ENCODE measurements at places on chromosomes 6 and 20.

DNA sequence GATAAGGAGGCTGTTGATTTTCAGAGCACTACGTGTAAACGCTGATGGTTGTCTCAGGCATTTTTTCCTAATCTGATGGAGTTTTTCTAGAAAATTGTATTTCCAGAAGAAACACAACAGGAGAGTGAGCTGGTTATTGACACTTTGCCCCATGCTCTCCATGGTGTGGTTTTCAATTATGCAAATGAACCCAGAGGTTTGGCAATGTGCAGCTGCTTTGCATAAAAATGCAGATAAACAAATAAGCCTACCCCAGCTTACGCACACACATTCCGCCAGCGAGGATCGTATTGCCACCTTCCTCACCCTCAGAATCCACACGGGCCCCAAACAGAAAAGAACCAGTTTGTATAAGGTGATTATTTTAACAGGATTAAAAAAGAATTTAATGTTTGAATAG, 45.1 kb upstream of the FRMD1 start:
- no peak for ATAC-seq

DNA sequence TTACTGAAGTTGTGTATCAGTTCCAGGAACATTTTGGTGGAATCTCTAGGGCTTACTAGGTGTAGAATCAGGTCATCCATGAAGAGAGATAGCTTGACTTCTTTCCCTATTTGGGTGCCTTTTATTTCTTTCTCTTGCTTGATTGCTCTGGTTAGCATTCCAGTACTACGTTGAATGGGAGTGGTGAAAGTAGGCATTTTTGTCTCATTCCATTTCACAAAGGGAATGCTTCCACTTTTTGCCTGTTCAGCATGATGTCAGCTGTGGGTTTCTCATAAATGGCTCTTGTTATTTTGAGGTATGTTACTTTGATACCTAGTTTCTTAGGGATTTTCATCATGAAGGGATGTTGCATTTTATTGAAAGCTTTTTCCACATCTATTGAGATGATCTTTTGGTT, 195.3 kb downstream of the MOXD1 start:
- no peak for ATAC-seq

GRCh38 chr20:62230696-62231095, 7.6 kb upstream of the OSBPL2 start:
- no peak for ATAC-seq

- ATAC-seq, result no peak
Measured at GRCh38 chr6:19723545-19723944, 113.6 kb upstream of the ID4 start.

GRCh38 chr20:51284871-51285270, 257.6 kb downstream of the NFATC2 start:
- no peak for ATAC-seq

DNA sequence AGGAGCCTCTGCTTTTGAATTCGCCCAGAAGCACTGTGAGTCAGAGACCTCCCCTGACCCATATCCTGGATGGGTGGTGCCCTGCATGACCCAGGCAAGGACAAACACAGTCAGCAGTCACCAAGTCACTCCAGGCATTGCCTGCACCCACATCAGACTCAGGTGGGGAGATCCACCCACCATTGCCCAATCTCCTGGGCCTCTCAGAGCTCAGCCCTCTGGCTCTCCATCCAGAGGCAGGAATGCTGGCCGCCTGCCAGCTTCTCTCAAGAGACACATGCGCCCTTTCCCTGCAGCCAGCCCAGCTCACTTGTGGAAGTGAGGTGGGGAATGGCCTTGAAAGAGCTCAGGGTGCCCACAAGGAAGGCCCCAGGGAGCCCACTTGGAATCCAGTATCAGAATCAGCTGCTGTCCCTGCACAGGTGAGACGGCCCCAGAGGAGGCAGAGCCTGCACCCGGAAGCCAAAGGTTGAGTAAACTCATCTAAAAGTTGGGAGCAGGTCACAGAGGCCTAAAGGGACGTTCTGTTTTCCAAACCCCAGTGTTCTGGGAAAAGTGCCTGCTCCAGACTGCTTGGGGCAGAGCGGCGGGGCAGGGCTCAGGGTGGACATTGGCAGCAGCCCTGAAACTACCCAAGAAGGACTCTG, 129.8 kb downstream of the PREX1 start:
- peak; percentile 85 for ATAC-seq

DNA sequence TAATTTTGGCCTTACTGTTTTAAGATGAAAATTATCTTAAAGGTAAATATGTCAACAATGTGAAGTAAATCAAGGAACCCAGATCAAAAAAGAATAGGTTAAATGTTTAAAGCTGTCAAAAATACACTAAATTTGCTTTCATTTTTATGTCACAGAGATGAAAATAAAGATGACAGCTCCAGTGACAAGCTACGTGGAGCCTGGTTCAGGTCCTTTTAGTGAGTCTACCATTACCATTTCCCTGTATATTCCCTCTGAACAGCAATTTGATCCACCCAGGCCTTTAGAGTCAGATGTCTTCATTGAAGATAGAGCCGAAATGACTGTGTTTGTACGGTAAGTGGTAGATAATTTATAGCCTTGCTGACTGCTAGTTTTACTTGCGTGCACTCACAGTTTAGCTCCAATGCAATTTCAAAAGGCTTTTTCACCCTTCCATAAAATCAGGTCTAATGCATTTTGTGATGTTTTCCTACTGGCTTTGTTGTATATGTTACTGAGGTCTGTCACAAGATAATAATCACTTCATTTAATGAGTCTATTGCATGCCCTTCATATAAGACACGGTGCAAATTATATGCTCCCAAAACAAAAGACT, 1.9 kb downstream of the HEBP2 start:
- no peak for ATAC-seq

- no peak for ATAC-seq
Measured at GRCh38 chr20:42191140-42191860, 573.1 kb upstream of the CHD6 start.

DNA sequence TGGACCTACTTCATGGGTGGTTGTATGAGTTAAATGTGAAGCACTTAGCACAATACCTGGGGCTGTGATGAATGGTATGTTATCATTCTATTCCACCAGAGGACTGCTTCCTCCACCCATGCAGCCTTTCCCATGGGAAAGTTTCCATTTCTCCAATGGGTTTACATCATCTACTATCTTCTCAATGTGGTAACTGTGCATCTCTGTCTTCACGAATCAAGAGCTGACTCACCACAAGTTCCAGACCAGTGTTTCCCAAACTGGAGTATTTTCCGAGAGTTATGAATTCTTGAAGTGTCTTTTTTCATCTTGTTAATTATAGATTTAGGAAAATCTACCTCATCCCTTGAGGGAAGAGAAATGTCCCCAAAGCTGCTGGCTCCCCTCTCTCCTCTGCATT, 182.8 kb downstream of the UNC5CL start:
- ATAC-seq, result no peak

DNA sequence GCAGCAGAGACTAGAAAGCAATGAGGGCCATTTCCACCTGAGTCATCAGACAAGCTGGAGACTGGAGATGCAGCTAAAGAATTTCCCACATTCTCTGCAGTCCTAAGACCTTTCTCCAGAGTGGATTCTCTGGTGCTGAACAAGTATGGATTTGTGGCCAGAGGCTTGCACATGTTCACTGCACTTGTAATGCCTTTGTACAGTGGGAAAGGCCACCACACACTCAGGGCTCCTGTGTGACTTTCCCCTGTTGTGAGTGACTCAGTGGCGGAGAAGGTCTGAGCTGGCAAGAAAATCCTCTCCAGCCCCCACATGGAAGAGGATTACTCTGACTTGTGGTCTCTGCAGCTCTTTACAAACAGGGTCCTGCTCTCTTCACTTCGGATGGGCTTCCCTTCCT, 192.3 kb downstream of the C6orf118 start:
- ATAC-seq, result no peak

GRCh38 chr20:48406912-48407340, 420.9 kb downstream of the PREX1 start:
- ATAC-seq, result no peak

GRCh38 chr20:44691424-44692423, 23.4 kb upstream of the CCN5 start:
- ATAC-seq, result no peak

DNA sequence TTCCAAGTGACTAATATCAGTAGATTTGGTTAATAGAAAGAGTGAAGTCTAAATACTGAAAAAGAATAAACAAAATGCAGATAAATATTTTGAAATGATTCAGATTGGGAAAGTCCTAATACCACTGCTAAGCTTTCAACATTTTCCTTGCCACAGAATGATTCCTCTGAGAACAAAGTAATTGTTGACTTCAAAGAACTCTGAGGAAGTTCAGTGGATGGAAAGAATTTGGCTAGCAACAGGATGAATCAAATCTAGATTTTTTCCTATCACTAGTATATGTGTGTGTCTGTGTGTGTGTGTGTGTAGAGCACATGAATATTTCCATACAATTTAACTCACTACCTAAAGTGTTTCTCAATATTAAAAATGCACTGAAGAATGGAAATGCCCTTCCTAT, 107.9 kb upstream of the PREP start:
- peak; percentile 26 for ATAC-seq

GRCh38 chr6:112179631-112180030, 74.7 kb downstream of the LAMA4 start:
- ATAC-seq, result no peak

- ATAC-seq, result no peak
Measured at GRCh38 chr6:36063318-36064060, 35.9 kb downstream of the MAPK14 start.

GRCh38 chr6:133093956-133094355, 147.2 kb upstream of the EYA4 start:
- ATAC-seq, result no peak

GRCh38 chr20:20010639-20011500, 6.3 kb upstream of the NAA20 start:
- ATAC-seq, result peak; percentile 19

- ATAC-seq, result no peak
Measured at GRCh38 chr6:56329271-56330050, 82.1 kb upstream of the COL21A1 start.

DNA sequence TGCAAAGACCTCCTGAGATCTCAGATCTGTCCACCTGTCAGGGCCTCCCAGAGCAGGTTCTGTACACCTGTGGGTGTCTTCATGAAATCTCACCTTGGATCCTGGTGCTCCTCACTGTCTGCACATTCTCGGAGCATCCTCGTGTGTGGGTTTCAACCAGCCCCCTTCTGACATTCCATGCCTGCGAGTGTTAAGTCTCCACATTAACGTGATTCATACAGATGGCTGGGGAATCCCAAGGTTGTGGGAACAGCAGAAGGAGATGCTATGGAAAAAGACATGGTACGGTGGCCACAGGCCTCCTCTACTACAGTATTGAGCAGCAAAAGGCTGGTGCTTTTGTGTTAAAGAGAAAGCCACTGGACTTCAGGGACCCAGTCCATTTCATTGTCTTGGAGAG, 556.5 kb downstream of the DHX35 start:
- ATAC-seq, result no peak

DNA sequence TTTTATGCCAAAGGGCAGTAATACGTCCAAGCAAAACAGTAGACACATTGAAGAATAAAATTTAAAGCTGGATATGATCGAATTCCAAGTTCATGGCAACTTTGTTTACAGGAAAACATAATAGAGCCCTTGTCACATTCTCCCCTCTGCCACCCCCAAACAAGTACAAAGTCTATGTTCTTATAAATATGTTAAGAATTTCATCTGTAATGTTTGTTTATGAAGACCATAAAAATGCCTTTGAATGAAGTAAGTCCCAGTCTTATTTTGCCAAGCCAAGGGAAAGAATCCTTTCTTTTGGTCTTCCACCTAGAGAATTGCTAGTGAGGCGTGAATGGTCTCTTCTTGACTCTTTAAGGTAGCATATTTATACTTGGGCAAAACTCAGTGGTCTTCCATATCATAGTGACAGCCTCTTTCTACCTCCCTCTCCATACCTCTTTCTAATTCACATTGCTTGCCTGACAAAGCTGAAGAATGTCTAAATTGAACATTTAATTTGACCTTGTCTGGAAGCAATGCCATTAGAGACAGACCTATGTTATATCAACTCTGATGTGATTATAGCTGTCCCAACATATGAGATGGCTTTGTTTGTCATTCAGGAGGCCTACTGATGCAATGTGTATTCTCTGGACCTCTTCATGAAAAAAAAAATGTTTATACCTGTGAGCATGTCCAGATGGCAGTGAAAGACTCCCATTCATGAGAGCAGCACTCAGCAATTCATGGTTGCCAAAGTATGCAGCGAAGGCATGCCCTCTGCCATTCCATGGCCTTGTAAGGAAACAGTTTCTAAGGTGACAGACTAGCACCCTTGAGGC, 70.6 kb upstream of the CCN2 start:
- no peak for ATAC-seq

- ATAC-seq, result peak; percentile 42
Measured at GRCh38 chr6:13924146-13924948, 405 bp upstream of the RNF182 start.

All from activated T-helper 17 cell treated with anti-CD3 and anti-CD28 coated beads, Interleukin-2, amount 50 U/mL, for 72 hours (primary cell).